Esophagus squamous epithelium (tissue), 5 donors: ENCODE measurements at places on chromosomes 16 and 17. TPM values are rescaled to one million over a fixed set of nuclear protein-coding genes. Genes with fewer than 3 reads are reported as not detected.

- DNase-seq, result no peak
Measured at GRCh38 chr17:76911299-76912017, 43.3 kb downstream of the MGAT5B start.

DNA sequence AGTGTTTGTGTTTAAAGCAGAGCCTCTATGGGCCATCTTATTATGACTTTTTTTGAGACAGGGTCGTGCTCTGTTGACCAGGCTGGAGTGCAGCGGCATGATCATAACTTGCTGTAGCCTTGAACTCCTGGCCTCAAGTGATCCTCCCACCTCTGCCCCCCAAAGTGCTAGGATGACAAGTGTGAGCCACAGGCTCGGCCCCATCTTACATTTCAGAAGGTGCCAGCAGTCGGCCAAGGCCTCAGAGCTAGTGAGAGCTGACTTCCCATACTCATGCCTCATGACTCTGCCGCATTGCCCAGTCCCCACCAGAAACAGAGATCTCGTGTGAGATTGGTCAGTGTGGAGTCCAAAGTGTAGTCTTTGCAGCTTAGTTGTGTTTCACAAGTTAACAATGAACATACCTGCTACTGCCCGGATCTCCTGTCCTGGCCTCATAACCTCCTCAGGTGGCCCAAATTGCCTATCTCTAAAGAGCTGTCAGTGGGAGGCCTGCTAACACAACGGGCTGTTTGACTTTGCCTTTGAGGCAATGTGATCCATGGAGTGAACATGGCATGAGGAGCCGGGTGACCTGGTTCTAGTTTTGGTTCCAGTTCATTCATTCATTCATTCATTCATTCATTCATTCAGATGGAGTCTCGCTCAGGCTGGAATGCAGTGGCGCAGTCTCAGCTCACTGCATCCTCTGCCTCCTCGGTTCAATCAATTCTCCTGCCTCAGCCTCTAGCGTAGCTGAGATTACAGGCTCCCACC lies 13.7 kb downstream of the MINK1 start:
- DNase-seq, result no peak

GRCh38 chr16:1991588-1991947 lies 1.8 kb downstream of the SYNGR3 start:
- no peak for DNase-seq

DNA sequence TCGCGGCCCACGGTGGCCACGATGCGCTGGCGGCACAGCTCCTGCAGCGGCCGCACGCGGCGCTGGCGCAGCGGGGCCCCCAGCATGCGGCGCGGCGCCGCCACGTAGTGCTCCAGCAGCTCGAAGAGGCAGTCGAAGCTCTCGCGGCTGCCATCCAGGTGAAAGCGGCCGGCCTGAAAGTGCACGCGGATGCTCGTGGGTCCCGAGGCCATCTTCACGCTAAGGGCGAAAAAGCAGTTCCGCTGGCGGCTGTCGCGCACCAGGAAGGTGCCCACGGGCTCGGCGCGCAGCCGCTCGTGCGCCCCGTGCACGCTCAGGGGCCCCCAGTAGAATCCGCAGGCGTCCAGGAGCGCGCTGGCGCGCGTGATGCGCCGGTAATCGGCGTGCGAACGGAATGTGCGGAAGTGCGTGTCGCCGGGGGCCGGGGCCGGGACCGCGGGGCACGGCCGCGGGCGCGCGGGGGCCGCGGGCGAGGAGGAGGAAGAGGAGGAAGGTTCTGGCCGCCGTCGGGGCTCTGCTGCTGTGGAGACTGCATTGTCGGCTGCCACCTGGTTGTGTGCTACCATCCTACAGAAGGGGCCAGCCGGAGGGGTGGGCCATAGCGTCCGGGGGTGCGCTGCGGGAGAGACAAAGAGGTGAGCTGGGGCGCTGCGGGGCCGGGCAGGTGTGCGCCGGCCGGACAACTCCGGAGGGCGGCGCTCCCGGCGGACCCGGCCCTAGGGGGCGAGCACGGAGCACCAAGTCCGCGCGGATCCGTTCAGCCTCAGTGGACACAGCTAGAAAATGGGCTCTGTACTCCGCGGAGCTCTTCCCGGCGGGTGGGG lies 879 bp downstream of the SOCS1 start:
- DNase-seq, result no peak

GRCh38 chr17:44203731-44204440 lies 4.2 kb upstream of the ATXN7L3 start:
- no peak for DNase-seq

Gene LLGL2
- 40.0 TPM for total RNA-seq

DNA sequence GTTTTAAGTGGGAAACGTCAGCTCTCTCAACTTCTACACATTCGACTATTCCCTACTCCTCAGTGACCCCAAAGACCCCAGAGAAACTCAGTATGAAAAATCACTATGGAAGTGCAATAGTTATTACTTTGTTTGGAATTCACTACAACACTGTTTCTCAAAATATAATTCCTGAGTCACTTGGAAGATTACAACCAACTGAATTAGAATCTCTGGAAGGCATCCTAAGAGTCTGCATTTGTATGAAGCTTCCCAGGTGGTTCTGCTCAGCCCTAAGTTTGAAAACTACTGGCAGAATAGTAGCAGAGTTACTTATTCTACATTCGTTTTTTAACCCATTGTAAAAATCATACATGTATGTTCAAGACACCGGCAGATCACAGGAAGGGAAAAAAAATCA lies 525.6 kb downstream of the MAF start:
- DNase-seq, result no peak

GRCh38 chr17:21522755-21523336 lies 146.7 kb downstream of the KCNJ12 start:
- DNase-seq, result no peak

DNA sequence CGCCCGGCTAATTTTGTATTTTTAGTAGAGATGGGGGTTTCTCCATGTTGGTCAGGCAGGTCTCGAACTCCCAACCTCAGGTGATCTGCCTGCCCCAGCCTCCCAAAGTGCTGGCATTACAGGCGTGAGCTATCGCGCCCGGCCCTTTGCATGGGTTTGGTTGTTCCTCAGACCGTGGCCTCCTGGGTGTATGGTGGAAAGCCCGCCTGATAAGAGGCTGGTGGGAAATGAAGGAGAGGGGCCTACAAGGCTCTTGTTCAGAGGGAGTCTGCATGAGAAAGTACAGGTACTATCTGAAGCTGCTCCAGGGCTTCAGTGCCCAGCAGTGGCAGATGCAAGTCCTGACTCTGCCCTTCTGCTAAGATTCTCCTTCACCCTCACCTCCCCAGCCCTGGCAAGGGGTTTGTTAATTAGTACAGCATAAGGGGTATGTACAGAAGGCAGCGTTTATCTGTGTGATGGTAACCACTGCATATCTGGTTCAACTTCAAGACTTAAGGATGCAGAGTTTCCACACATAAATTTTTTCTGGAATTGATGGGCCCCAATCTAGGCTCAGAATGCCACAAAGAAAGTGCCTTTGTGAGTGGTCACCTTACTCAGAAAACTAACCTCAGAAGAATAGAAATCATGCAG lies 24.2 kb downstream of the GRB7 start:
- no peak for DNase-seq

Gene CTRB1
- not detected for total RNA-seq

Gene TPSG1
- total RNA-seq, result not detected

GRCh38 chr16:4378999-4379690 lies 7.5 kb downstream of the VASN start:
- DNase-seq, result no peak

GRCh38 chr17:64217249-64217691 lies 45.8 kb downstream of the TEX2 start:
- DNase-seq, result no peak

- no peak for DNase-seq
Measured at GRCh38 chr17:7213895-7214299, 5.7 kb downstream of the DLG4 start.

Gene TMEM204
- 4.3 TPM for total RNA-seq

Gene CAPNS2
- total RNA-seq, result 62.0 TPM

Gene SEPTIN12
- not detected for total RNA-seq

DNA sequence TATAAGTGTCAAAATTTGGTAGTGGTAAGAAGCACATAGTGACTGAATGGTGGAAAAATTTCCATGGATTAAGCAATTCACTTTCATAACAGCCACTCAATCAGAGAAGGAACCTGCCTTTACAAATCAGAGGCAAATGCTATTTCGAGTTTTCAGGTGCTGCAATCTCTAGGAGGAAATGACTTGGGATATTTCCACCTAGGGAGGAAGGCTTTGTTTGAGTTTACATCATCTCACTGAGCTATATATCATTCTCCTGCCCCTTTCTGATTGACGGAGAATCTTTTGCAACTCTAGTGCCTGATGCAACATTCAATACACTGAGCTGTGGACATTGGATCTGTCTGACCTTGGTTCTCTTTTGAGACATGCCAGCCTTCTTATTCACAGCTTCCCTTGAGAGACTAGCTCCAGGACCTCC lies 26.3 kb downstream of the MARCHF10 start:
- DNase-seq, result no peak

Gene HOXB1
- not detected for total RNA-seq

DNA sequence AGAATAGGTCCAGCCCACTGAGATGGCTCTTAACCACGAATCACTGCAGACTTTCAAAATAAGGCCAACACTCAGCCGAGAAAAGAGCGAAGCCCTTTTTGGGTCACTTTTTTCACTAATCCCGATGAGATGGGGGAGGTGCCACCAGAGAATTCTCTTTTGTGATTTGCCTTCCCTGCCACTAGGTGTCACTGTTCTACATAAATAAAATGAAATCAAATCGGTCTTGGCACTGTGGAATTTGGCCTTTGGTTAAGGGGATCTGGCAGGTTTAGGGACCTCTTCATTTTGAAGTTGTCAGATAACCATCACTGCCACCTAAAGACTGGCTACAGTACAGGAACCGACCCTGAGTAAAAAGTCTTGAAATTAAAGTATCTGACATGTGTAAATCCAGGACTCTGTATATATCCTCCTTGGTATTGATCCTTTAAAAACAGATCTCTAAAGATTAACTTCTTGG lies 147.0 kb downstream of the HS3ST4 start:
- DNase-seq, result no peak

- no peak for DNase-seq
Measured at GRCh38 chr16:50697881-50698767, 4.7 kb downstream of the NOD2 start.

- DNase-seq, result no peak
Measured at GRCh38 chr16:23206986-23207385, 24.4 kb downstream of the SCNN1G start.

DNA sequence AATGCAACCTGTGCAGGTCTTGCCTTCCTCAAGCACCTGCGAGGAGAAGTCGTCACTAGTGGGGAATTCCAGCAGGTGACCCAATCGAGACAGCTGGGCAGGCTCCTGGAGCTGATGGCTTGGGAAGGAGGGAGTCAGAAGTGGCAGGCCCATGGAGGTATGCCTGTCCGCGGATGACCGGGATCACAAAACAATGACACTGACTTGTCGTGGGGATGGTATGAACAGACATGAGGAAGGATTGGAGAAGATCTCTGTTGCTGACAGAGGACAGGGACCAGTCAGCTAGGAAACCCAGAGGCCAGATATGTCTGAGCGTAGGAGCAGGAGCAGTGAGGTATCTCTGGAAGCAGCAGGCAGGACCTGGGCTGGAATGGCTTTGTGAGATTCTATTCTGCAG lies 233.3 kb downstream of the SOX9 start:
- DNase-seq, result no peak

- DNase-seq, result no peak
Measured at GRCh38 chr17:18344021-18344420, 19.3 kb downstream of the SHMT1 start.

- no peak for DNase-seq
Measured at GRCh38 chr16:83441517-83441916, 366.3 kb upstream of the HSBP1 start.

GRCh38 chr17:17109907-17110306 lies 67.7 kb downstream of the MPRIP start:
- no peak for DNase-seq

Gene CX3CL1
- 9.3 TPM for total RNA-seq

Gene KRTAP9-4
- total RNA-seq, result not detected

DNA sequence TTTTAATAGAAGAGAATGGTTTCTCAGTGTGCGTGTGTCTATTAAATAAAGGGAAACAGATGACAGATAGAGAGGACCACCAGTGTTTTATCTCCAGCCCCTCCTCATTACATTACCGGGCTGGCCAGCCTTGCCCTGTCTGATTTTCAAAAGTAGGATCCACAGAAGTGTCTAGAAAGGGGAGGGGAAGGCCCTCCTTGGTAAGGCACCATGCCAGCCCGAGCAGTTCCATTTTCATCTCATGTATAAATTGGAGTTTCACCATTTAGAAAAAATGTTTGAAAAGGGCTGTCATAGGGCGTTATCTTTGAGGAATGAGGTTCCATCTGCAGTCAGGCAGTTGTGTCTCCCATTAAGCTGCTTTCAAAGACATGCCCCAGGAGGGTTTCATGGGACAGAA lies 96.7 kb downstream of the SOCS1 start:
- DNase-seq, result no peak

Gene KRT33A
- total RNA-seq, result 1.9 TPM

DNA sequence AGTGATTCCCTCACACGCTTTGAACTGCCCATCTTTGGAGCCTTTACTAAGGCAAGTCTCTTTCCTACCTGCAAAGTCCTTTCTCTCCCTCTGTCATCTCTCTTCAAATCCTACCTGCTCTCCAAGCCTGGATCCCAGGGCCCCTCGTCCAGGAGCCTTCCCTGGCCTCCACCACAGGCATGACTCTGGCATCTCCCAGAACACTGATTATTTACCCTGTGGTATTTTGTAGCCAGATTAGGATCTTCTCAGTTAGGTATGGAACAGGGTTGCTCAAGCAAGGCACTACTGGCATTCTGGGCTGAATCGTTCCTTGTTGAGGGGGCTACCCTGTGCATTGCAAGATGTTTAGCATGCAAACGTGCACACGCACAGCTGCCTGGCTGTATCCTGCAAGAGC lies 31.9 kb upstream of the POLR3E start:
- DNase-seq, result no peak

GRCh38 chr17:67588326-67588725 lies 129.4 kb upstream of the NOL11 start:
- no peak for DNase-seq

DNA sequence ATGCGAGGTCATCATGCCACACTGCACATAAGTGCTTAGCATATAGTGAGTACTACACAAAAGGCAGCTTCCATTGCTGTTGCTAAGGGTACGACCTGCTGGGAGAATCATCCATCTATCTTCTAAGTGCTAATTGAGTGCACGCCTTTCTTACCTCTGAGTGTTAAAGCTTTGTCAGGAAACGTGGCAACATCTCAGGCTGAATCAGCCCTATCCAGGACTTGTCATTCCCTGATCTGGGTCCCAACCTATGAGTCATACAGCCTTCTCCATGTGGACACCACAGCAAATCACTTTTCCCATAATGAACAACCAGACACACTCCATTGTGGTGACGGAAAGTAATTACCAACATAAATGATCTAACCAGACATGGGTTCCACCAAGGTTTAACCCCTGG lies 201.1 kb upstream of the MAF start:
- DNase-seq, result no peak

GRCh38 chr16:4315186-4316107 lies at the start of gene GLIS2:
GLIS2 (plus strand) TSS chr16:4316067; CDS start chr16:4332281, 16,214 bp downstream.
- no peak for DNase-seq

- DNase-seq, result no peak
Measured at GRCh38 chr17:81000334-81000630, 8.6 kb downstream of the CHMP6 start.

Gene SP6
- 5.3 TPM for total RNA-seq
